GM23338 (cell line): ENCODE measurements at places on chromosomes 7 and 10. TPM values are rescaled to one million over a fixed set of nuclear protein-coding genes. Genes with fewer than 3 reads are reported as not detected.

GRCh38 chr7:90903841-90904240, 307.7 kb downstream of the CDK14 start:
- DNase-seq: peak; percentile 12
- peaks cover 6% of the 10 kb centered on the region; the same call in 1 of the 2 replicates for H3K4me1 ChIP-seq
- no peaks in the 10 kb centered on the region for H3K36me3 ChIP-seq

DNA sequence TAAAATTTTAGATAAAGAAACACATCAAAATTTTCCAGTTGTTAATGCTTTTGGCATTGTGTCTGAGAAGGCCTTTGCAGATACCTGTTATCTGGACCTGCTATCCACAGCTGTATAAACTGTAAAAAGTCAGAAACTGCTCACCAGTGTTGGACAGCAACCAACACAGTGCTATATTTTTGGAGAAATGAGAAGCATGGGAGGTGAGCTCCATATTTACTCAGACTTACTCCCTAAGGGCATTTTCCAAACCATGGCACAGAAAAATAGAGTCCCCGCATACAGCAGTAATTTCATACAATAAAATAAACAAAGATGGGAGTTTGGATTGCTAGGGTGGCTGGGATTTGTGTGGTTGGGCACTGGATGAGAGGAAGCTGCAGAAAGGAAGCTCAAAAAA, 136.3 kb upstream of the GLI3 start:
- no peaks in the 10 kb centered on the region for H3K36me3 ChIP-seq
- no peaks in the 10 kb centered on the region for H3K27me3 ChIP-seq
- no peak overlapping the region for H3K4me3 ChIP-seq
- no peak for DNase-seq

Gene DPYSL4
- 23.9 and 24.6 TPM in 2 replicates for total RNA-seq

DNA sequence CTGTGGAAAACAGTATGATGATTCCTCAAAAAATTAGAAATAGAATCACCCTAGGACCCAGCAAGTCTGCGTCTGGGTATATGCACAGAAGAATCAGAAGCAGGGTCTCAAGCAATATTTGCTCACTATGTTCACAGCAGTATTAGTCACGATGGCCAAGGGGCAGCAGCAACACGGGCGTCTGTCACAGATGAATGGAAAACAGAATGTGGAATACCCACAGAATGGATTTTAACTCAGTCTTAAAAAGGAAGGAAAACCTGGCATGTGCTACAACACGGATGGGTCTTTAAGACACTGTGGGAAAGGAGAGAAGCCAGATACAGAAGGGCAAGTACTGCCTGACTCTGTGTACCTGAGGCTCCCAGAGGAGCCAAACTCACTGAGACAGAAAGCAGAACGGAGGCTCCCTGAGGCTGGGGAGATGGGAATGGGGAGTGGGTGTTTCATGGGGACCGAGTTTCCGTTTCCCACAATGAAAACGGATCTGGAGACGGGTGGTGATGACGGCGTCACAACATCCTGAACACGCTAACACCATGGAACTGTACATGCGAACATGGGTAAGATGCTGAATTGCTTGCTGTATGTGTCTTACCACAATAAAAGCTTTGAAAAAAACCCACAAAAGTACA, 36.7 kb upstream of the INPP5A start:
- no peaks in the 10 kb centered on the region for H3K36me3 ChIP-seq
- H3K27me3 ChIP-seq: no peaks in the 10 kb centered on the region
- no peaks in the 10 kb centered on the region for H3K4me1 ChIP-seq

DNA sequence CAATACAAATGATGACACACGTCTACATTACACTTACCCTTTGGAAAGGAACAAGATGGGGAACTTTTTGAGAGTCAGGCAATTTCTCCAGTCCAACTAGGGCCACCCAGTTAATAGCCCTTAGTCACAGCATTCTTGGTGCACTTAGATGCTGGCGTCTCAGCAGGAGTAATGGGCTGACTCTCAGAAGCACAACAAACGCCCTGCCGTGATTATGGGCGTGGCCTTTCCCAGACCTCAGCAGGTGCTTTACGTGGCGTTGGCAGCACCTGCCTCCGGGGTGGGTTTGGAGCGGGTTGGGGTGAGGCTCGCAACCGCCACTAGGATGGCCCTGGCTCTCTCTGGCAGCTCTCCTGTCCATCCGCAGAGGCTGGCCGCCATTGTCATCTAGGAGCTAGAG, 147.6 kb upstream of the SHH start:
- H3K4me1 ChIP-seq: no peaks in the 10 kb centered on the region
- H3K4me3 ChIP-seq: no peak overlapping the region
